ENCODE measurements at places on chromosomes 1 and 21.

DNA sequence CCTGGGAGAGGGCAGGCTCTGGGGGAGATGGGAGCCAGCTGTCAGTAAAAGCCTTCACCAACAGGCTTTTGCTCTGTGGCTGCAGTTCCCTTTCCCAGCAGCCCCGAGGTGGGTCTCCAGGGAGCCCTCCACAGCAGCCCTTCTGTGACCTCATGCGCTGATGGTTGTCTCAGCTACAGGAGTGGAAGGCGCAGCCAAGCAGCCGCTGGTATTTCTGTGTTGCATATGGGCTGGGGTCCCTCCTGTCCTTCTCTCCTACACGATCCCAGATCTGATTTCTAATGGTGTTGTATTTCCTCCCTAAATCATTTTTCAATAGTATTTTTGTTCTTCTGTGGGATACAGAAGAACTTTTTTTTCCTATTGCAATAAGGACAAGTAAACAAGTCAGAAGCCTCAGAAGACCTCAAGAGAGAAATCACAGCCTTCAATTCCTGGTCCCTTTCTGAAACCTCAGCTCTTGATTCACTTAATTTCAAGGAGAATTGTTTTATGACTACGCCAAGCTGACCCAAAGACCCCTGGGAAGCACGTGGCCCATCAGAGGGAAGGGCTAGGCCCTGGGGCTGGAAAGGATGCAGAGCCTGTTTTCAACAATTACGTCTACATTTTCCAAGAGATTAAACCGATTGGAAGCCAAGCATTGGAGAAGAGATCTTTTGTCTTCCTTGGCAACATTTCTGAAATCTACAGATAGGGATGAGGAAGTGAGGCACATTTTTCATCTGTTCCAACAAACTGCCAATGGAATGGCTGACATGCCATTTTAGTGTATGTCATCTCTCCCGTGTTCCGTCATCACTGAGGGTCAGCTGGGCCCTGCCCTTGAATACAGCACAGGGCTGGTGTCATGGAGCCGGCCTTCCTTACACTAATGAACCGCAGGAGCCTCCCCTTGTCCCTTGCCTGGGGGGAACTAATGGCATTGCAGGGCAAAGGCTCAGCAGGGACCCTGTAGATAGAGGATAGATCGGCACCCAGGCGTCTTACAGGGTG lies 42.0 kb upstream of the SCCPDH start:
- no peak for DNase-seq

DNA sequence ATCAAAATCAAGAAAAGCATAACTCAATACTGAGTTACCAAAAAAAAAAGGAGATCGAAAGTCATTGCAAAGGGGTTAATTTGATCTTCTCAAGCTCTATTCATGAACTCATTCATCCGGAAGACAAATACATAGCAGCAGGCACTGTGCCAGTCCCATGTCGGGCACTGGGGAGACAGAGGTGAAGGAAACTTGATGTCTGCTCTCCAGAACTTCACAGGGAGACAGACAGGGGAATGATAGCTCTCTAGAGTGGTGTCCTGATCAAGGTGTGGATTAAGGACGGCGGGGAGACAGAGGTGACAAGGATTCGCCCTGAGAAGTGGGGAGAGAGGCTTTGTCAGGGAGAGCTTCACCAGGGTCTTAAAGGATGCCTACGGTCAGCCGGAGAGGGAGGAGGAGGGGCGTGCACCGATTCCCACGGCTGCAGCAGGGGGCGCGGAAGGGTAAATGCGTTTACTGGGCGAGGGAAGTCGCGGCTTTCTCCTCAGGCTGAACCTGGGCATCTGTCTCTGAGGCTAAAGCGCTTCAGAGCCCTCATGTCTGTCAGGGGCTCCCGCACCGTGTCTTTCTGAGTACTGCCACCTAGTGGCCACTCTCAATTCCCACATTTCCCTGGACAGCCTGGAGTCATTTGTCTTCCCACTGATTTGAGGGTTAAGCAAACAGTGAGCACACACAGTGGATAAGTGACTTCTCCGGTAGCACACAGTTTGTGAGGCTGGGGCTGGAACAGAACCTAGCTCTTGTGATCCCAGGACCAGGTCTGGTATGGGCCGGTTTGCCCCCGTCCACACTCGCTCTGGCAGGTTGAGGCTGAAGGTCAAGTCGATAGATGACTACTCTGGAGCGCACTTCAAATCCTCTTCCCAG lies 152.8 kb downstream of the TENT5C start:
- DNase-seq: peak; percentile 80

DNA sequence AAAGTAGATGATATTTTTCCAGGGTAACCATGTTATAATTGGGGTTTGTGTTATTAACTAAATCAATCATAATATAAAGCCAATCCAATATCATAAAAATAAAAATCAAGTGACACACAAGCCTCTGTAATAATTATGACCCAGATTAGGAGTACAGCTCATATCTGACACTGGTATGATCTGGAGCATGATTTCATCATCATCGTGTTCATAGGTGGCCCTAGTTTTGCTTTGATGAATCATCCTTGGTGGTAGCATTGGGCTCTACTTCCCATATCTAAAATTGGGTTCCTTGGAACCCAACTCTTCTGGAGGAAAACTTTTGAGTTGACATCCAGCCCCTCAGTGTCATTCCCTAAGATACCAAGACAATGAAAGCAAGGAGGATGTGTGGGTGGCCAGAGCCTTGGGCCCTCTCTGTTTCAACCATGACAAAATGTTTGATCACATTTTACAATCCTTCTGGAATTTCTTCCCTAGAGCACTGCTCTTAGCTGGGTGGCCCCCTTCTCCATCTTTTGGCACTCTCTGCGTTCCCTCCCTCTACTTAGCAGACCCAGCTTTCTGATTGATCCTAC lies 37.0 kb upstream of the ENAH start:
- no peak for DNase-seq

DNA sequence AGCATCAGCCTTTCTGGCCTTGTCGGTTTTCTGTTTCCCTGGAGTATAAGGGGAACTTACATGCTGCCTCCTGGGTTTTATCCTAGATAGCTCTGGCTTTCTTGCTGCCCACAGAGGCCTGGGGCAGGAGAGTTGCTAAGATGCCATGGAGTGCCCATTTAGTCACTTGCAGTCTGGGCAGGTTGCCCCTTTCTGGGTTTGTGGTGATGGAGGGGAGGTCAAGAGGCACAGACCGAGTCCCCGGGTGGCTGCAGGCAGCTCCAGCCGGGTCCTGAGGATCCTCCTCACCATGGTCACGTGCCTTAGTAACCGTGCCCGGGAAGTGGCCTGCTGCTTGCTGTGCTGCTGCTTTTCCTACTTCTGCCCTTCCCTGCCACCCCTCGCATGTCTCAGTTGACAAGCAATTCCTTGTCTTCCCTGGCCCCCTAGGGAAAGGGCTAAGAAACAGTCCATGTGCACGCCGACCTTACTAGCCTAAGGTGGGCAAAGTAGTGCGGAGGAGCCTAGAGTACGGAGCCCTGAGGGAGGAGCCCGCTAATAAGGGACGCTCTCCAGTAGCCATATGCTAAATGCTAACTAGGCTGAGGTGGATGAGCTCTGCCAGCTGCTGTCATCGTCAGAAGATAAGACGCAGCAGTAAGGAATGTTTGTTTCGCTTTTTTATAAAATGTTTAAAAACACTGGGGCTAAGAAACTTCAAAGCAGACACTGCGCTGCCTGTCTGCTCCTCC lies 34.8 kb downstream of the CLCA1 start:
- DNase-seq: no peak

GRCh38 chr1:103341377-103341880 lies 184.1 kb upstream of the RNPC3 start:
- DNase-seq: no peak

- no peak for DNase-seq
These were observed 250.0 kb downstream of the SPATA17 start for GRCh38 chr1:217881131-217881543.

DNA sequence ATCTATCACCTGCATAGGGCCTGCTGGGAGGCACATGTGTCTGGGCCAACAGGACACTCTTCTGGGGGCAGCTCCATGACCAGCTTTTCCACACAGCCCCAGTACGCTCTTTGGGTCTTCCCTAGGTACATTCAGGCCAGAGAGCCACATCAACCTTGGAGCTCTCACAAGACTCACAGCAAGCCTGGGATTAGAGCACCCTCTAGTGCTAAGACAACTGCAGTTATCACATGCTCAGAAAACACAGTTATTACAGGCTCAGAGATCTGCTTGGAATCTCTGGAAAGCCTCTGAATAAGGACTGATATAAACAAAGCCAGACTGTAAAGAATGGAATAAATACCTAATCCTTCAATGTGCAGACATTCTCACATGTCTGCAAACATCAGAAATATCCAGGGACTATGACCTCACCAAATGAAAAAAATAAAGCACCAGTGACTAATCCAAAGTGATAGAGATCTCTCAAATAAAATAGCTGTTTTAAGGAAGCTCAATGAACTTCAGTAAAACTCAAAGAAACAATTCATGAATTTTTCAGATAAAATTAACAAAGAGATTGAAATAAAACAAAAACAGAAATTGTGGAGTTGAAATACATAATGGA lies 563.9 kb upstream of the NR5A2 start:
- peak; percentile 76 for DNase-seq

DNA sequence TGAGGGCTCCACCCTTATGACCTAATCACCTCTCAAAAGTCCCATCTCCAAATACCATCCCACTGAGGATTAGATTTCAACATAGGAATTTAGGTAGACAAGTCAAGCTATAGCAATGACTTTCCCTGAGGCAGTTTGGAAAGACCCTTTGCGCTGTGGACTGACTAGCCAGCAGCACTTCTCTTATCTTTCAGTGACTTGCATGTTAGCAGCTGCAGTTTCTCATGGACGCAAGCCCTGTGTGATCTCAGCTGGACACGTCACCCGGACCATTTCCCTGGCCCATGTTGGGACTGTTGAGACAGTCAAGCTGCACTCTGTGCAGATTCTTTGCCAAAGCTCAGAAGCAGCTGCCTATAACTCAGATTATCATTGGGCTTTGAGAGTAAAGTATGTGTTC lies 408.1 kb upstream of the USP24 start:
- DNase-seq: no peak

DNA sequence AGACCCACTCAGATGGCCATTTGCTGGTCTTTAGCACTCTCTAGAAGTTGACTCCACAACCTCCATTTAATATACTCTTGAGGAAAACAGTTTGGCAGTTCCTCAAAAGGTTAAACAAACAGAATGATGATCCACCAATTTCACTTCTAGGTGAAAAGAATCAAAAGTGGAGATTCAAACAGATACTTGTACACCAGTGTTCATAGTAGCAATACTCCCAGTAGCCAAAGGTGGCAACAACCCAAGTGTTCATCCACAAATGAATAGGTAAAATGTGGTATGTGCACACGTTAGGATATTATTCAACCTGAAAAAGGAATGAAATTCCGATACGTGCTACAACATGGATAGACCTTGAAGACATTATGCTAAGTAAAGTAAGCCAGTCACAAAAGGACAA lies 6.3 kb downstream of the PRCC start:
- no peak for DNase-seq

GRCh38 chr1:205484985-205485967 lies 19.2 kb upstream of the CDK18 start:
- peak; percentile 70 for DNase-seq

Measured in hematopoietic multipotent progenitor cell treated with erythropoietin and hydrocortisone succinate and interleukin-3 and kit ligand, for 8 days (in vitro differentiated cells).